ENCODE measurements at places on chromosomes 3 and 15.

DNA sequence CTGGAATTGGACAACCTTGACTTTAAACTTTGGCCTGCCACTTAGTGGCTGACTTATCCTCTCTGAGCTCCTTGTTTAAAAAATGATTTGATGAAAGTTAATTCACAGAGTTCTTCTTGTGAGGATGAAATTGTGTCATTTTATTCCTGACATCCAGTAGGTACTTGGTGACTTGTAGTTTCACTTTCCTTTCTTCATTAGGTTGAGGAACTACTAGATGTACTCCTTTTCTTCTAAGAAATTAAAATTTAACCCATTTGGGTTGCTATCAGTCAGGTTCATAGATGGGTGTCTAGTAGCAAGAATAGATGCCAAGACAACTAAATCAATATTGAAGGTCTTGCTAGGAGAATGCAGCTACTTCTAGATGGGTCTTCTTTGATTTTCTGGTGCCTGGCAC is 5.2 kb downstream of the NR1D2 start:
- no peak for DNase-seq

- DNase-seq: no peak
Measured at GRCh38 chr3:42756681-42757213, 16.3 kb downstream of the CCDC13 start.

- no peak for DNase-seq
Measured at GRCh38 chr3:179970746-179971145, 66.0 kb downstream of the PEX5L start.

DNA sequence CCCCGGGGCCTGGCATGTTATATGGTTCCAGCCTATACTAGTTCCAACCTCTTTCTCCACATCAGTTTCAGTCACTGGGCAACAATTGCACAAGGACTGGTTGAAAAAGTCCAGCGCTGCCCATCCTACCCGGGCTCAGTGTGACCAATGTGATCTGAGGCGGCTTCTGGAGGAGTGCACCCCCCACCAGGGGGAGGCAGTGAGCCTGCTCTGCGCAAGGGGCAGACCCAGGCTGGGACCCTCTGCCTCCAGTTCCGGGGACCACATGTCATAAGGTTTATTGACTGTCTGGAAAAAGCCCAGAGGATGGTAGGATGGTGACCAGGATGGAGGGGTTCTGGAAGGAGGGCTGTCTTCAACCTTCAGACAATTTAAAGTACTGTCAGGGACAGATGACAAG is 25.6 kb upstream of the NR2E3 start:
- no peak for DNase-seq

DNA sequence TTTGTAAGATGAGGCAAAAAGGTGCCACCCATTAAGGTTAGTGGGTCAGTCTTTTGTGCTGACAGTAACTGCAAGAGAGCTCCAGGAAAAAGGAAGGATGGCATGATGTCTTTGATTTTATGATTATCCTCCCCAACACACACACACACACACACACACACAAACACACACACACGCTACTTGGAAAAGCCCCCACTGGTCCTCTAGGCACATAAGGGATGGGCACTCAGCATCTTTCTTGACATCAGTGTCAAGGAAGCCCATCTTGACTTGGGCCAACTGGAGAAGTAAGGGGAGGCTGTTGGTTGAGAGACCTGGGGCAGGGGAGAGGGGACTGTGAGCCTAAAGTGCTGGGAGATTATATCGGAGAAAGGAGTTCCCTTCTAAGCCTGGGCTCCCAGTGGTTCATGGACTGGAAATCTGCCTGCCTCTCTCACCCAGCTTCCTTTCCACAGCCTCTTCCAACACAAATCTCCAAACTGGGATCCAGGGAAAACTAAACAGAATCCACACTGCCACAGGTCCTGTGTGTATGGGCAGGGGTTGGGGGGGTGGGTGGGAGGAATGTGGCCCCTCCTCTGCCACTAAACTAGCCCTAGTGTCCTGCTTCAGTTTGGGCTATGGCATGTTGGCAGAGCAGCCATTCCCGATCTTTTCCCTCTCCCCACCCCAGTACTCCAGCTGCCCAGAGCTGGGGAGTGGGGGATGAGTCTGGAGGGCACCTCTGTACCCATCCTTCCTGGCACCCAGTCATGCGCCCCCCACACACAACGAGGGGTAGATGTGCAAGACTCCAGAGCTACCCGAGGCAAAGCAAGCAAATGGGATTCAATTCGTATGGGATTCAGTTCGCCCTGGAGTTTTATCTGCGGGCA is 1.6 kb downstream of the AMOTL2 start:
- peak; percentile 62 for DNase-seq

GRCh38 chr3:127458696-127459604 is 131.6 kb downstream of the TPRA1 start:
- DNase-seq: no peak

- peak; percentile 26 for DNase-seq
Measured at GRCh38 chr3:129439226-129439816, 427 bp downstream of the MBD4 start.

GRCh38 chr3:4994823-4995499 is 15.7 kb downstream of the BHLHE40 start:
- DNase-seq: peak; percentile 87

DNA sequence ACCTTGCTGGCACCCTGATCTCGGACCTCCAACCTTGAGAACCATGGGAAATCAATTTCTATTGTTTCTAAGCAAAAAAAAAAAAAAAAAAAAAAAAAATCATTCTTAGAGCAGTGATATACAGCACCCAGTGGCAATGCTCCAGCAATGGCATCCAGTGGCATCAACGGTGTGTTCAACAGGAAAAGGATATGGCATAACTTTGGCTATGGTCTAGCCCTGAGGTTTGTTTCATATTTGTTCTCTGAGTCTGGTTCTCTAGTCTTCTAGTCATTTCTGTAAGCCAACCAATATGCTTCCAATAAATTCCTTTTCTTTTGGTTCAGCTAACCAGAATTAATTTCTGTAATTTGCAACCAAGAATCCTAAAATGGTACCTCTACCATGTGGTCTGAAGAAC is 19.2 kb downstream of the DENND4A start:
- peak; percentile 52 for DNase-seq

DNA sequence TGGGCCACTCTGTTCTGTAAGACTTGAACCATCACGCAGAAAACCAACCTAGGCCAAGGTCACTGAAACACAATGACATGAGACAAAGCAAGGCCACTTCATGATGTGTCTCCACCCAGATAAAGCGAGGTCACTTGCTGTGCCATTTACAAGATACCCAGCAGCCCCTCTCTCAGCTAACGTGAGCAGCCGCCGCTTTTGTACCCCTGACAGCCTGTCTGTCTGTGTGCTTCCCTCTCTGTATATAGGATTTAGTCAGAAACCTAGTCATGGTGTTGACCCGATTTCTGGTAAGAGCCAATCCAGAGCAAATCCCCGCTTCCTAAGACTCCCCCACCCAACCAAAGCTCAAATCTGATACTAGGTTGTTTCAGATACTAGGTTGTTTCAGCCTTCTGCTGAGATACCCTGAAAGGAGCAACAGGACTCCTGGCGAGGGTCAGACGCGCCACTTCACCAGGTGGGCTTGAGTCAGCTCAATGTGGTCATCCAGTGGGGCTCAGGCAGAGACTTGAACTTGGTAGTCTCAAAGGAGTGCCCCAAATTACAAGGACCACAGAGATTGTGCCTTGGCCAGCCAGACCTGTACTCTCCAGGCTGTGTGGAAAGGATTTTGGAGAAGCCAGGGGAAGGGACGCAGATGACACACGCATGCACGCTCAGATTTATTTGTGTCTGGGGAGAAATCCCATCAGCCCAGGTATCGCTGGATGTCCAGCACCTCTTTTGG is 3.1 kb upstream of the ZXDC start:
- no peak for DNase-seq

GRCh38 chr3:107430214-107430995 is 53.2 kb downstream of the CCDC54 start:
- DNase-seq: peak; percentile 55

- no peak for DNase-seq
Measured at GRCh38 chr3:26668171-26668570, 45.6 kb downstream of the LRRC3B start.

- DNase-seq: no peak
Measured at GRCh38 chr3:188240189-188240981, 86.4 kb downstream of the LPP start.

DNA sequence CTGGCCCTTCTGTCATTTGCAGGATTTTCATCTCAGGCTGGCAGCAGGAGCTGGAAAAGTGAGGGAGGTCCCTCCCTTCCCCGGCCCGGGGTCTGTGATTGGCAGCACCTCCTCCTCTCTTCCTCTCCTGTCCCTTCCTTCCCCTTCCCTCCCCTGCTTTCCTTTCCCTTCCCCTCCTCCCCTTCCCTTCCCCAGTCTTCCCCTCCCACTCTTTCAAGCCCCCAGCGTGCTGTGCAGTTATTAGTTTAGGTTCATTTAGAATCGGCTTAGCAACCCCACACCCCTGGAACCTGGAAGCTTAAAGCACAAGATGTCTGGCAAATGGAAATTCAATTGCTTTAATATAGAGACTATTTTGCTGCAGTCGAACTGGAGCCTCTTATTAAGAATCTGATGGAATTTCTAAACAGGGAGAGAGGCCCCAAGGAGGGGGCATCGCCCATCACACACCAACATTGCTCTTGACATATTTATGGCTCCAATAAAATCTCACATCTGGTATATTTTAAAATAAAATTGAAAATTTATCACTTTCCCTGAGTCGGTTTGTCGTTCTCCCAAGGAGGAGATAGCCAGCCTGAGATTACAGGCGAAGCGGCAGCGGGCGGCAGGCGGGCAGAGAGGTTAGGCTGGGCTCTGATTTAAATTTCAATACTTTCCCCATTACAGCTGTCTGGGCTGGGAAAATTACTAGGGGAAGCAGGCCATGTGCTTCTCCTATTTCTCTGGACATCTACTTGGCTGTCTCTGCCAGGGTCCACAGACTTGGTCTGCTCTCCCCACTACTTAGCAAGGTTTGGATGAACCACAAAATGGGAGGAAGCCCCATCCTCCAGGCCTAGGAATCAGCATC is 98.9 kb downstream of the LINGO1 start:
- DNase-seq: peak; percentile 30

- DNase-seq: peak; percentile 30
Measured at GRCh38 chr3:16828815-16829214, 55.9 kb upstream of the PLCL2 start.
